Progenitor cell of endocrine pancreas (in vitro differentiated cells): ENCODE measurements at places on chromosomes 4 and X.

DNA sequence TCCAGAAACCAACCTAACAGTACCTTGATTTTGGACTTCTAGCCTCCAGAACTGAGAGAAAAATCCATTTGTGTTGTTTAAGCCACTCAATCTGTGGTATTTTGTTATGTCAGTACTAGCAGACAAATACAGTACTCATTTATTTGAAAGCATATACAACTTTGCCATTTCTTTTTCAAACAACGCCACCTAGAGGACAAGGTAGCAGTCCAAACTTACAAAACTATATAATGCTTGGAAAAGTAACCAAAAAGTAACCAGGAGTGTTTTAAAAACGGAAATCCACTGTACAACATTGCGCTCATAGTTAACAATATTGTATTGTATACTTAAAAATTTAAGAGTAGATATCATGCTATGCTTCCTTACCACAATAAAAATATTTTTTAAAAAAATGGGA is 37.0 kb upstream of the FGF13 start:
- no peak for DNase-seq

DNA sequence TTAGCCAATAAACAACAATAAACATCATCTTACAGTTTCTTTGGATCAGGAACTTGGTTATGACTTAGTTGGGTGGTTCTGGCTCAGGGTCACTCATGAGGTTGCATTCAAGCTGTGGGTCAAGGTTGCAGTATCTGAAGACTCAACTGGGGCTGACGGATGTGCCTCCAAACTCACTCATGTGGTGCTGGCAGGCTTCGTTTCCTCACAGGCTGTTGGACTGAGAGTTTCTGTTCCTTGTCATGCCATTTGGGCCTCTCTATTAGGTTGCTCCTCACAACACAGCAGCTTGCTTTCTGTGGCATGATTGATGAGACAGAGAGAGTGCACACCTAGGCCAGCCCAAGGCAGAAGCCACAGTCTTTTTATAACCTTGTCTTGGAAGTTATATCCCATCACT is 20.7 kb downstream of the FRMPD3 start:
- DNase-seq = no peak

- no peak for DNase-seq
Observed at GRCh38 chr4:7918981-7919380, 20.7 kb downstream of the AFAP1 start.

DNA sequence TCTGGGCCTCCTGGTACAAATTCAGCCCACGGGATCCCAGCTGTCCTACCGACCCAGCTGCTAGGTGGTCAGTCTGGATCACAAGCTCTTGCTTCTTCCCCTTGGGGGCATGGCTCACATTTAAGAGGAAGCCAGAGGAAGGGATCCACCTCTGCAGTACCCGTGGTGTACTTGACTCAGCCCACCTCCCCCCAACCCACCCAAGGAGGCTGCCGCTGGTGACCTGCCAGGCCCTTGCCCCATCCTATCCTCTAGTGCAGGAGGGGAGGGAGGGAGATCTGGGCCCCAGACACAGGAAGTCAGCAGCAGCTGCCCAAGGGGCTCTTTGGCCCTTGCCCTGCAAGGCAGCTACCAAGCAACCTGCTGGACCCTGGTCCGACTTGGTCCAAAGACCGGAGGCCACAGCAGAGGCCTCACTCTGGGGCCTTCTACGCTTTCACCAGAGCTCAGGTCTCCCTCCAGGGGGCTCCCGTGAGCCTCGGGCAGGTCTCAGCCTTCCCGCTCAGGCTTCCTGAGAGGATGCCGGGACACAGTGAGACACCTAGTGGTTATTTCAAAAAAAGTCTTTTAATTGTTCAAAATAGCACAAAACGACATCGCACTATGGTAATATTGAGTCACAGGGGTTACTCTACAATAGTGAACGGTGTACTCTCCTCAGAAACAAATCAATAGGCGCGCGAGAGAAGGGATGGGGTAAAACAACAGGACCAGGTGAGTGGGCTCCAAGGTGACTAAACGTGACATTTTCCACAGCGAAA is 2.7 kb upstream of the RENBP start:
- DNase-seq = peak; percentile 71

DNA sequence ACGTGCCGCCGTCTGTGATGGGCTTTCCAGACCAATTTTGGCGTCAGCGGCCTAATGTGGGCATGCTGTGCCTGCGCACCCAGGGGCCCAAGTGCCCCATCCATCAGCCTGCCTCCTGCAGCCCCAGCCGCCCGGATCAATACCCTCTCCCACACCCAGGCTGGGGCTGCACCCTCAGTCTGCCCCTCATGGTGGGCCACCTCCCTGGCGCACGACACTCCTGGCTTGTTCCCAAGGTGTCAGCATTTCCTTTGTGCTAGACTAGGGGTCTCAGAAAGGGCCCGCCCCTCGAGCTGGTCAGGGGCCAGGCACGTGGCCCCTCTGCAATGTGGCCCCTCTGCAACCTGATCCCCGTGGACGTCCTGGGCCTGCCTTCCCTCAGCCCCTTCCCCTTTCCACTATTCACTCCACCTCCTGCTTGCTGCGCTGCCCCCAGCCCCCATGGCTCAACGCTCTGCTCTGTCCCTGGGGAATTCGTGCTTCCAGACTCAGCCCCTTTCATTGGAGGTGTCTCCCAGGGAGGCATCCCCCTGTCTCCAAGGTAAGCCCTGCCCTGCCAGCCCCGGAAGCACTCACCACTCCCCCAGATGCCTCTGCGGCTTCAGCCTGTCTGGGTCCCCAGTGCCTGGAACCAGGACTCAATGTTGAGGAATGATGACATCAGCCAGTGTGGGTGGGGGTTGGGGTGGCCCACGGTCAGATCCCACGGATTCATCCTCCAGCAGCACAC is 130.8 kb downstream of the HMX1 start:
- no peak for DNase-seq

- no peak for DNase-seq
Observed at GRCh38 chr4:154854362-154854761, 73.3 kb downstream of the RBM46 start.
